ENCODE measurements at places on chromosomes 16 and 17.

GRCh38 chr16:21060027-21060510, 90.6 kb downstream of the DNAH3 start:
- DNase-seq = no peak

- DNase-seq = peak; percentile 33
Measured at GRCh38 chr17:40556884-40557414, 8.3 kb downstream of the CCR7 start.

DNA sequence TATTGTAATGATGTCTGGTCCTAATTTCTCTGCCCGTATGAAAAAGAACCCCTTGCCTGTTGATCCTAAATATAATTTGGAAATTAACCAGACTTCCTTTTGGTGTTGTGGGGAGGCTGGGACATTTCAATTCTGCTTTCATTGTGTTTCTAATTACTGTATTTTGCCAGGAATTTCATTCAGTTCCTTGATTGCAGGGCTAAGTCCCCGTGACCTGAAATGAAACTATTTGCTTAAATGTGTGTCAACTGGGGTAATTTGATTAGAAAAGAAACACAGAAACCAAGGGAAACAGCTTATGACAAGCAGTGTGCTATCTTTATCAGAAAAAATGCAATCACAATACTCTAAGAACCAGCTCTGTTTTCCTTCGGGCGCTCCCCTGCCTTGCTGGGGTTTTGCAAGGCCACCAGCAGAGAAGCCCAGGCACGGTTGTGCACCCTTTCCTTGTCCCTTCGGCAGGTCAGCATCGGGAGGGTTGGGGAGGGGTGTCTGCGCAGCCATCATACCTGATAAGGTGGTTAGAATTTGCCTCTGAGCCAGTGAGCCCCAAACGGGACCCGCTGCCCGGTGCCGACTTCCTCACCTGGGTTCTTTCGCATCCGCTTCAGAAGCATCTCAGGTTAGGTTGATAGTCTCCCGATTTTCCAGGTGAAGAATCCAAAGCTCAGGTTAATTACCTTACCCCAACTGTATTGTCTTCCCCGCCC, 19.4 kb downstream of the KLHL36 start:
- DNase-seq = no peak

DNA sequence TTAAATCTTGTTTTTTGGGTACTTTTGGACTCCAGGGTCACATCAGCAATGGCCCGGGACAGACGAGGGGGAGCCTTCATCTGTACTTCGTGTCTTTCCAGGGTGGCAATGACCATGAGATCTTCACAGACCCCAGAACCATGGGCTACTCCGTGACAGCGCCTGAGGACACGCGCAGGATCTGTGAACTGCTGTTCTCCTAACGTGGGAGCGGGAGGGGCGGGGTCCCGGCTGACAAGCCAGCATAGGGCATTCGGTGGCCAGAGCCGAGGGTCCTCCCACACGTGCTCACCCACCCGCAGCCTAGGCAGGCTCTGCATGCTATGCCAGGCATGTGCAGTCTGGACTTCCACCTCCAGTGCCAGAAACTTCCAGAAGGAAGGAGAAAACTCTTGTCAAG, 21.2 kb downstream of the CARHSP1 start:
- no peak for DNase-seq

- peak; percentile 90 for DNase-seq
Measured at GRCh38 chr17:72419866-72420774, 299.3 kb downstream of the SOX9 start.

DNA sequence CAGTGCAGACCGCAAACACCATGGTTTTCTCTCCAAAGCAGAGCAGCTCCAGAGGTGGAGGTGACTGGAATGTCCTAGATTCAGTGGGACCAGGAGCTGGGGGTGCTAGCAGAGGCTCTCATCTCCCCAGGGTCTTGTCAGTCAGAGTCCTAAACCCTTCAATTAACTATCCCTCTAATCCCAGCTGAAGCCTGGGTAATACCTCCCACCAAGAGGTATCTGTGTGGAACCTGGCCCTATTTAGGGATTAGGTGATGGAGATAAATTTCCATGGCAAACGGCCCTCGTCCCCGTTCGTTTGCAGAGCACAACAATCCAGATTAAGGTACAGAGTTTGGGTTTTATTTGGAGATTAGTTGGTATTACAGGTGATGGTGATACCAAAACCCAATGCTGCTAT, 1.8 kb downstream of the SEBOX start:
- peak; percentile 60 for DNase-seq

GRCh38 chr17:76716839-76717215, 6.1 kb upstream of the MXRA7 start:
- DNase-seq = no peak

DNA sequence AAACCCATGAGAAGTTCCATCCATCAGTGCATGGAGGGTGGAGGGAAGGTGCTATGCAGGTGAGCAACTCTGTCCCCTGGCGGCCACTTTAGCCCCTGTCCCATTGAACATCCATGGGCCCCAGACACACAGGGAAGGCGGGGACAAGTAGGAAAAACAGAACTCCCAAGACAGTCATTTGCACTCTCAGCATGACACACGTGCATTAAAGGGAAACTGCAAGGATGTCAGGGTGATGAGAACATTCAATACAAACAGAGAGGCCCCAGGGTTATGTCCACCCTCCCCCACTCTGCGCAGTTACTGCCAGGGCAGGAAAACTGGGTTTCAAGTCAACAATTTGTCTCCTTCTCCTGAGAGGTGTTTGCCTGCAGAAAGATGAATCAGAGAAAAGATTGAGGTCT, 44.0 kb upstream of the AKTIP start:
- peak; percentile 34 for DNase-seq

DNA sequence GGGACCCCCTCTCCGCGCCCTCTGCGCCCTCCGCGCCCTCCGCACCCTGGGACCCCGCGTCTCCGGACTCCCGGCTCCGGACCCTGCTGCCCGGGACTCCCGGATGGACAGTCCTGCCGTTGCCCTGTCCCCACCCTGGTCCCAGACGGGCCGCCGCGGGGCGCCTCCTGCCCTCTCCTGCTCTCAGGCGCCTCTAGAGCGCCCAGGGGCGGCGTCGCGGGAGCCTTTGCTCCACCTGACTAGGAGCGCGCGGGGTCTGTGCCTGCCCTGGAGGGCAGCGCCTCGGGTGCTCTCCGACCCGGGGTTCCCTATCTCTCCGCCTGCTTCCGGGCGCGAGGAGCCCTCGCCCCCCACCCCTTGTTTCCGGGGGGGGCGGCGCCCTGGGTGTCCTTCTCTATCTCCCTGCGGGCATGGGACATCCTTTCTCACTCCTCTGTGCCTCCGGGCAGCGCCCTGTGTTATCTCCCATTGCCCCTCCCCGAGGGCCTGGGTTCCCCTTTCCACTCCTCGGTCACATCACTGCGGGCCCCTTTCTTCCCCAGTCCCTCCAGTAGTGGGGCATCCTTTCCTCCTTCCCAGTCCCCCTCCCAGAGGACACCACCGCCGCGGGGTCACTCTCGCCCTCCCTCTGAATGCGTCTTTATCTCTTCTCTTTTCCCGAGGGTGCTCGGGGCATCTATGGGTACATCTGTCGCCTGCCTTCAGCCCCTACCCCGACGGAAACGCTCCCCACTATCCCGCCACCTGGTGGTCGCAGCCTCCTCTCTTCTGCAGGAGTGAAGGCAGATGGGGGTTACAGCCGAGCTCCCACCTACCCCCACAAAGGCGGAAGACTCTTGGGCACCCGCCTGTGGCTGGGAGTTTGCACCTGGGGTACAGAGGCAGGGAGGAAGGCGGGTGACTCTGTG, 875 bp downstream of the PRKCB start:
- peak; percentile 48 for DNase-seq

DNA sequence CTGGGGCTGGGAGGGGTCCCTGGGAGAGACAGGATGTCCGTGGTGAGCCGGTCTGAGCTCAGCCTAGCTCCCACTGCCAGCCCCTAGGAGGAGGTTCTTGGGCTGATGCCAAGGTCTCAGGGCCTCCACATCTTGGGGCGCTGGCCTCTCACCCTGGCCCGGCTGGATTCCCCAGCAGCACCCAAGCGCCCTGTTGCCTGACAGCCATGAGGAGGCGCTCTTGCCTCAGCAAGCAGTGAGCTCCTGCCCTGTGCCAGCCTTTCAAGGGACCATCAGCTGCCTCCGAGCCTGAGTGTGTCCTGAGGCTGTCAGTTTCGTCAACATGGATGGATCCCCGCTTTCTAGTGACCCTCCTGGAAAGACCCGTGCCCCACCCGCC, 234.9 kb upstream of the CIBAR2 start:
- DNase-seq = peak; percentile 52

- no peak for DNase-seq
Measured at GRCh38 chr17:10556301-10557005, 7.0 kb upstream of the MYH2 start.

GRCh38 chr17:51245535-51245934, 14.3 kb downstream of the MBTD1 start:
- no peak for DNase-seq

- DNase-seq = no peak
Measured at GRCh38 chr17:59342681-59343131, 11.3 kb downstream of the YPEL2 start.

DNA sequence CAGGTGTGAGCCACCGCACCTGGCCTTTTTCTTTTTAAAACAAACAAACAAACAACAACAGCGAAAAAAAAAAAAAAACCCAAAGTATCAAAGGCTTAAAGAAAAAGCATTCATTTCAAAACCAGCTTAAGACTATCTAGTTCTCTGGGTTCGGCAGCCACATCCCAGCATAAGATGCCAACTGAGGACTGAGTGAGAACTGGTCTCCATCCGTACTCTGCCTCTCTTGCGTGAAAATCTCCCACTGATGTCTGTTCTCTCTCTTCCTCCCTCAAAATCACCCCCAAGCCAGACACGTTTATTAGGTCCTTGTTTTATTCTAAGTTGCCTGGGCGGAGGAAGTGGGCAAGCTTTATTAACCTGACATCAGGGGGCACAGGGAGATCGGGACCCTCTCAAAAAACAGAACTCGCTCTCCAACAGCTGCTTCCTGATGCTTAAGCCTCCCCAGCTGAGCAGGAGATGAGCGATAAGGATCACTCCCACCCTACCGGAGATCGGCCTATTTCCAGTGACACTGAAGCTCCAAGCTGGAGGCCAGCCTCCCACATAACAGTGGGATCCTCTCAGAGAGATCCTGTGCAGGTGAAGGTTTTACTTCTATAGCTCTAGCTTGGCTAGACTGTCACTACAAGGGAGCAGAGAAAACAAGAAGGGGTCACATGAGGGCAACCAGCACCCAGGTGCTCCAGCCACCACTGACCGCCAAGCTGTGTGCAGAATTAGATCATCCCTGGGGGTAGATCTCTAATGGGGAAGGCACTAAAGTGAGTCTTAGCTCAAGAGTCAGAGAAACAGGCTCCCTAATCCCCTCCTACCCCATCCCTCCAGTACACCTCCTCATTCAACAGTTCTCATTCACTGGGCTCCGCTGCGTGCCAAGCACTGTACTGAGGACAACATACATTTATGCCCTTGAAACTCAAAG, 13.6 kb downstream of the CDC42EP4 start:
- peak; percentile 71 for DNase-seq

- DNase-seq = no peak
Measured at GRCh38 chr17:30520436-30520835, 43.2 kb downstream of the GOSR1 start.

GRCh38 chr16:68450741-68451255, 2.5 kb upstream of the SMPD3 start:
- peak; percentile 66 for DNase-seq

DNA sequence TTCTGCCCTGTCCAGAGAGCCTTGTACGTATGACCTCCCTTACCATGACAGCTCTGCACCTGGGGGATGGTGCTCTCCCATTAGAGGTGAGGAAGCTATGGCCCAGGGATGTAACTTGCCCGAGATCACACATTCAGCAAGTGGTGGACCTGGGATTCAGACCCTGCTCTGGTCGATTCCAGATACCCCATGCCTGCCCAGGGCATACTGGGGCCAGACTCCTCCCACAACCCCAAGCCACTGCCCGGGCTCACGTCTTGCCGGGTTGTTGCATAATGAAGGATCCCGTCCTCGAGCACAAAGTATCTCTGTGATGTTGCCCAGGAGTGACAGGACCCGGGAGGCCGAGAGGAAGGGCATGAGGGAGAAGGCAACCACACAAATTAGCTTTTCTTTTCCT, 2.1 kb downstream of the OSBPL7 start:
- DNase-seq = no peak

DNA sequence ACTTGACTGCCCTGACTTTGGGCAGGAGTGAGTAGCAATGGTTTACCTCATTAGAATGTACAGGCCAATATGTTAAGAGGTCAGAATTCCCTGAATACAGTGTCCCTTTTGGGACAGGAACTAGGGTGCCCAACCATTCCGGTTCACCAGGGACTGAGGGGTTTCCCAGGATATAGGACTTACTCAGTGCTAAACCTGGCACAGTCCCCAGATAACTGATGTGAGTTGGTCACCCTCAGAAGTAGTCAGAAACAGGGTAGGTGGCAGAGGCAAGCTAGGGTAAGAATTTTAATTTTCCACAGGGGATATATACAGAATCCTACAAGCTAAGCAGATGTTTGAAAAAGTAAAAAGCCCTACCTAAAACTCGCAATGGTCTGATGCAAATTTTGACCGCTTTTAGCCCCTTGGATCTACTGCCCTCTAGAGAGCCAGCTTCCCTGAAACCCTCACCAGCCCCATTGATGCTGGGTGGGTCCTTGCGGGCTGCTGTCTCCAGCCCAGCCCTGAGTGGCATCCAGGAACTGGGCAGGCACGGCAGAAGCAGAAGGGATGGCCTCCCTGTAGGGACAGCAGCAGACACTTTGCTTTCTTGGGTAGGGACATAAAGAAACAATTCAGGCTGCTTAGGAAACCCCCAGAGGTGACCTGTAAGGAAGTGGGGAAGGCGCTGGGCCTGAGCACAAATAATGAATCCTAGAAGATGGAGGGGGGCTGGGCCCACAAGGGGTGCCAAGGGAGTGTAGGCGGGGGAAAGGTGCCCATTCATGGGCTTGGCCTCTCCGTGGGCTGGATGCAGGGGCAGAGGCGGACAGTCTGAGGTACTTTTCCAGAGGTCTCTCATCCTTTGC, 434.8 kb downstream of the SLC39A11 start:
- DNase-seq = no peak

DNA sequence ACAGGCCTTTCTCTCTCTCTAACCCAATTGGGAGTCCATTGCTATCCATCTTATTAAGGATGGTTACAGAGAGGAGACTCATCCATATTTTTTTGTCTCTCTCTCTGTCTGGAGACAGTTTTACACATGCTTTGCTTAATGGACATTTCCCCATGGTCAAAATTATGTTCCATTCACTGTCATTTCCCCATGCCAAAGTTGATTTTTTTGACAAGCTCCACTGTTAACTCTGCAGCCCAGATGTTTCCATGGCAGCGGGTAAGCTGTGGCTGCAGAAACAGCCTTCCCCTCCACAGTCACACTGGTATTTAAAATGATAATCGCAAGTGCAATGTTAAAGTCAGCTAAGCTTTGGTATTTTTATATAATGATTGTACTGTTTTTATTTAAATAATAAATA, 63.9 kb upstream of the HLF start:
- no peak for DNase-seq

GRCh38 chr16:74888232-74888862, 96.6 kb downstream of the WDR59 start:
- DNase-seq = no peak

GRCh38 chr17:54976316-54976715, 7.8 kb downstream of the STXBP4 start:
- no peak for DNase-seq

GRCh38 chr16:50207652-50208051, 54.5 kb downstream of the TENT4B start:
- DNase-seq = no peak
